ENCODE measurements at places on chromosomes 1 and 21. TPM values are rescaled to one million over a fixed set of nuclear protein-coding genes. Genes with fewer than 3 reads are reported as not detected.

PER3 gene
- 3.5 TPM for total RNA-seq

- no peak for DNase-seq
Measured at GRCh38 chr1:92051948-92052347, 22.2 kb downstream of the EPHX4 start.

DNA sequence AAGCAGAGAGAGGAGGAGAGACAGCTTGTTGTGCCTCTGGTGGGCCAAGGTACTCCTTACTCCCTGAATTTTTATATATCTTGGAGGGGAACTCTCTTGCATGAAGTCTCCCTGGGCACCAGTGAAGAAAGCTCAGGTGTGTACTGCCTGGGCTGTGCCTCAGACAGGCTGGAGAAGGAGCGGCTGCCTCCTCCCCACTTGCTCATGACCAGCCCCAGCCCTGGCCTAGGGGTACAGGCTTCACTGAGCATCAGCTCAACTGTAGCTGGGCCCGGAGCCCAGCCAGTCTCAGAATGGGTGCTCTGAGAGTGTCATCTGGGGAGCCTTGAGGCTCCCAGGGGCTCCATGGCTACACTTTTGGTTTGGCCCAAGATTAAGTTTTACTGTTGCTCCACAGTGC, 44.8 kb upstream of the TENT5C start:
- no peak for DNase-seq

GRCh38 chr1:89104687-89105086, 21.2 kb downstream of the GBP2 start:
- DNase-seq = no peak

PLCH2 gene
- total RNA-seq = 0.35 TPM

DNA sequence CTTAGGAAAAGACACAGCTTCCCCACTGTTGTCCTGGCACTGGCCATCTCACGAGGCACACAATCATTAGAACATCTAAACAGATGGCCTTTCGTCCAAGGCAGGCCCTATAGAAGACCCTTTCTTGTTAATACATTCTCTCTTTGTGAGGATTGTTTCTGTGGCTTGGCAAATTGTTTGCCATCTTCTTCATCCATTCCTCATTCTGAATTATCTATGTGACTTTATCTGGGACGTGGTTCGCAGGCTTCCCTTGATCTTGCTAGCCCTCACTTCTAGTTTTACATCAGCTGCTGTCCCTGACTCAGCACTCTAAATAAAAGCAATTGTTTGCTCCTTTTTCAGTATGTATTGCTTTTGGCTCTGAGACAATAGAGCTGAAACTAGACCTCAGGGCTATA, 101.1 kb upstream of the ZC3H11B start:
- peak; percentile 26 for DNase-seq

DNA sequence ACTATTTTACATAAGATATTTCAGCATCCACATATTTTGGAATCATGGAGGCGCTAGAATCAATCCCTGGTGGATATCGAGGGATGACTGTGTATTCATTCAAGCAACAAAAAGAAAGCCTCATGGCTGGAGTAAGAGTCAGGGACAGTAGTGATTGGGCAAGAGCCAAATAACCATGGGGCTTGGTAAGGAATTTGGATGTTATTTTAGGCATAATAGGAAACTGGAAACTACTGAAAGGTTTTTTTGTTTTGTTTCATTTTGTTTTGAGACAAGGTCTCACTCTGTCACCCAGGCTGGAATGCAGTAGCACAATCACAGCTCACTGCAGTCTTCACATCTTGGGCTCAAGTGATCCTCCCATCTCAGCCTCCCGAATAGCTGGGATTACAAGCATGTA, 33.8 kb upstream of the EYA3 start:
- no peak for DNase-seq

- DNase-seq = no peak
Measured at GRCh38 chr21:36544545-36544944, 64.6 kb upstream of the CLDN14 start.

DNA sequence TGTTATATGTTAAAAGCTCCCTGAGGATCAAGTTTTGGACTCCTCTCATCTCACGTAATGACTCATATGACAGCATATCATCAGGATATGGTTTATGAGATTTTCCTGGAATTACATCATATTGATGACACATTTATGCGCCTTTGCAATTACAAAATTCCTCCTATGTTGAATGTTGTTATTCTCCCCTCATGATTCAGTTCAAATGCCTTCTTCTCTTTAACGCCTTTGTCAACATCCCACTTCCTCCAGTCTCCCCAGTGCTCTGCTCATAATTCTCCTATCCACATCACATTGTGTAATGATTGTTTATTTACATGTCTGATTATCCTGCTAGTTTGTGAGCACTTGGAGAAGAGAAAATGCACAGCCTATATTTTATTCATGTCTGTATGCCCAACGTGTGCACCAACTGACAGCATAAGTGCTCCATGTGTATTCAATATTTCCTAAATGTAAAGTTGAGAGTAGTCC, 80.9 kb upstream of the BACH1 start:
- peak; percentile 85 for DNase-seq

DNA sequence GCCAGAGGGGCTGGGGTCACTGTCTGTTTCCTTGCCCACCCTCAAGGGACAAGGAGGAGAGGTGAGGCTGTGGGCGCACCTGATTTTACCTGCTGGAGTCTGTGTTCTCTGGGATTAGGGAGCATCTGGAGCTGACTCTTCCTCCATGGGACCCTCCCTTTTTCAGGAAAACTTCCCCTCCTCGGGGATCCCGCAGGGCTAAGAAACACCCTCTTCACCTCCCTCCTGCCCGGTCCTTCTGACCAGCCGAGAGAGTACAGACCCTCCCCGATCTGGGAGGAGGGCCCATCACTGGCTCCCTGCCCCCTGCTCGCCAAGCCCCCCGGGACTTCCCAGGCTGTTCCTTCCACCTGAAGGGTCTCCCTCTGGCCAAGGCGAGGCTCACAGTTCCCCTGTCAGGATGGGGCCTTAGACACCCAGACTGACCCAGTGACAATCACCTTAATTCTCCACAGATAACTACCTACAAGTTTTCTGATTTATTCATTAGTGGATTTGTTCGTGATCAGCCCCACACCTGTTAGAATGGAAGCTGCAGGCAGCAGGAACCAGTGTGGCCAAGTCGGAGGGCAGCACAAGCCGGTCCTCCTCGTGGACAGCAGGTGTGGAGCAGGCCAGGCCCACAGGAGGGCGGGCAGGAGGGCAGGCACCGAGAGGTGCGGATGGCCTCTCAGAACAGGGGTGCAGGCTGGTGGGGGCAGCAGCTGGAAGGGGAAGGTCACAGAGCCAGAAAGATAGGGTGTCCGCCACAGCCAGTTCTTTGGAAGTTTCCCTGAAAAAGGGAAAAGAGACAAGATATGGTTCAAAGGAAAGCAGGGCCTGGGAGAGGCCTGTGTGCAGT, 15.9 kb upstream of the SAMD11 start:
- peak; percentile 12 for DNase-seq

DNA sequence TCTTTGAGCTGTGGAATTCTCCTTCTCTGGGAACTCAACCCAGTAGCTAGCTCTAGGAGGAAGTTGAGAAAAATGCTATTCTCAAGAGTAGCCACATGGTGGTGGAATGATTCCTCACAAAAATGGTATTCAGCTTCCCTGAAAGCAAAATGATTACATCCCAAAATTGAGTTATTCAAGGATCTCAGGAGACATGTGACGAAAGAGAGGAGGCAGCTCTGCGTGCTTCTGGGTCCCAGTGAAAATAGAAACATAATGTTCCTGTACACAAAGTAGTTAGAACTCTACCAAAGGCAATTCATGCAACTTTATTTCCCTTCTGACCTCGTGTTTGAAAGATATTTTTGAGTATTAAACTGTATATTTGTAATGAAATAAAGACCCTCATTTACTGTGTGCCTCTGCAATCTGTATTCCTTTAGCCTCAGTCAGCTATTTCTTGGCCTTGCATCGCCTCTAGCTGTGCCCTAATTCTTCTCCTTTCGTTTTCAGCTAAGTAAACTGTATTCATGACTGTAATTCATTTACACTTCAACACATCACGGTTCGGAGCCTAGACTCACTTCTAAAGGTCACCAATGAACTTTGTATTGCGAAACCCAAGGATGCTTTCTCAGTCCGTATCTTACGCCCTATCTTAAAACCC, 167.3 kb downstream of the FASLG start:
- peak; percentile 95 for DNase-seq

DNA sequence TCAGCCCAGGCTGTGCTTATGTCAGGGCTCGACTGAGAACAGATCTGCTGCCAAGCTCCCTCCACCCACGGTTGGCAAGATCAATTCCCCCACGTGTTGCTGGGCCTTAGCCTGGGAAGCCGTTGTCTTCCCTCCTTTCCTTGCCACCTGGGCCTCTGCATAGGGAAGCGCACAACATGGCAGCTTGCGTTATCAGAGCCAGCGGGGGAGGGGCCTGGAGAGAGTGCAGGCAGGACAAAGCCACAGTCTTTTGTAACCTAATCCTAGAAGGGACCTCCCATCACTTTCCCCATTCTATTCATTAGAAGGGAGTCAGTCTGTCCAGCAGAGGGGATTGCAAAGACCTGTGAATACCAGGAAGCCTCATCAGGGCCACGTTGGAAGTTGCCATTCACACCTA, 17.0 kb upstream of the IGSF21 start:
- DNase-seq = no peak

DNA sequence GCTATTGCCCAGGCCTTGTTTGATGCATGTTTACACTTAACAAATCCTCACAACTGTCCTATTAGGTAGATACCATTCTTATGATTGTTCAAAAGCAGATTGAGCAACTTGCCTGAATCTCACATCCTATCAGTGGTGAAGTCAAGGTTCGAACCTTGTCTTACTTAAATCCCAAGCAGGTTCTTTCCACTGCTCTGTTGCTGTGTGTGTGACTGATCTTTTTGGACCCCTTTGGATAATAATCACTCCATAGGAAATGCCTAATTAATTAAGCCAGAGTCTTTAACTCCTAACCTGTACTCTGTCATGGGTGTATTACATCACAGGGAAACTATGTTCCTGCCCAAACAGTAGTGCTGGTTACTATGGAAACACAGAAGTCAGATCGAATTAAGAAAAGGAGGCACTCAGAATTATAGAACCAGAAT, 84.2 kb downstream of the SPATA46 start:
- peak; percentile 17 for DNase-seq

- peak; percentile 66 for DNase-seq
Measured at GRCh38 chr1:150995896-150996295, 10.8 kb downstream of the MINDY1 start.

GRCh38 chr1:56576880-56577405, 2.4 kb downstream of the PLPP3 start:
- DNase-seq = peak; percentile 80

DNA sequence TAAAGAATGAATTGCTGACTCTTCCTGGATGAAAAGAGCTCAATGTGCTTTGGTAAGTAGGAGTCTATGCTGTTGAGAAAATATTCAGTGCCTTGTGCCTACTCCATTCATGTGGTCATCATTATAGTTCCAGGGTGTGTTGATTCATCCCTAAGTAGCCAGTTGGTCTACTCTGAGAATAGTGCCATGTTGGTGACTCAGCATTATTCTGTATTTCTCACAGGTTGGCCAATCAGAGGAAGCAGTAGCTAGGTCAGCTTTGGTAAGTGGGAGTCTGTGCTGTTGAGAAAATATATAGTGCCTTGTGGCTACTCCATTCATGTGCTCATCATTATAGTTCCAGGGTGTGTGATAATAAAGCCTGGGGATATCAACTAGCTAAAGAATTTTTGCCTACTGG, 397.3 kb downstream of the AGBL4 start:
- no peak for DNase-seq

GRCh38 chr21:29481641-29482040, 182.9 kb downstream of the BACH1 start:
- DNase-seq = no peak

- DNase-seq = no peak
Measured at GRCh38 chr1:223664106-223664505, 1.4 kb downstream of the CAPN8 start.

Data from muscle of leg (tissue), 16 donors.